ENCODE measurements at places on chromosomes 2 and 18. TPM values are rescaled to one million over a fixed set of nuclear protein-coding genes. Genes with fewer than 3 reads are reported as not detected.

The ZSCAN30 gene
- total RNA-seq, result 11.8 TPM

The LAMA1 gene
- 0.06 TPM for total RNA-seq

The MSTN gene
- total RNA-seq, result 2.1 TPM

The DSG3 gene
- not detected for total RNA-seq

DNA sequence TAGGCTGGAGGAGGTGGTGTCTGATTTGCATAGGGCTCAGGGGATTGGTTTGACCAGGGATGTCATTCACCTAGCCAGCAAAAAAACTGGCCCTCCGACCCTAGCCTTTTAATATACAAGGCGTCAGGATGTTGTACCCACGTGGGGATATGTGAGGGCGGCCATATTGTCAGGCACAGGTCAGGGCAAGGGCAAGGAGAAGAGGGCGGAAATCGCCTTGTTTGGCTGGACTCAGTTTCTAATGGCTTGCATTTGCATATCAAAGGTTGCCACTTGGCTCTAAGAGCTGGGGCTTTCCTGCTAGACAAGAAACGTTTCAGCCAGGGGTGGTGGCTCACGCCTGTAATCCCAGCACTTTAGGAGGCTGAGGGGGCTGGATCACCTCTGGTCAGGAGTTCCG lies 24.9 kb upstream of the PDCL3 start:
- DNase-seq, result no peak

GRCh38 chr18:44729631-44730101 lies 49.0 kb downstream of the SETBP1 start:
- no peak for DNase-seq

DNA sequence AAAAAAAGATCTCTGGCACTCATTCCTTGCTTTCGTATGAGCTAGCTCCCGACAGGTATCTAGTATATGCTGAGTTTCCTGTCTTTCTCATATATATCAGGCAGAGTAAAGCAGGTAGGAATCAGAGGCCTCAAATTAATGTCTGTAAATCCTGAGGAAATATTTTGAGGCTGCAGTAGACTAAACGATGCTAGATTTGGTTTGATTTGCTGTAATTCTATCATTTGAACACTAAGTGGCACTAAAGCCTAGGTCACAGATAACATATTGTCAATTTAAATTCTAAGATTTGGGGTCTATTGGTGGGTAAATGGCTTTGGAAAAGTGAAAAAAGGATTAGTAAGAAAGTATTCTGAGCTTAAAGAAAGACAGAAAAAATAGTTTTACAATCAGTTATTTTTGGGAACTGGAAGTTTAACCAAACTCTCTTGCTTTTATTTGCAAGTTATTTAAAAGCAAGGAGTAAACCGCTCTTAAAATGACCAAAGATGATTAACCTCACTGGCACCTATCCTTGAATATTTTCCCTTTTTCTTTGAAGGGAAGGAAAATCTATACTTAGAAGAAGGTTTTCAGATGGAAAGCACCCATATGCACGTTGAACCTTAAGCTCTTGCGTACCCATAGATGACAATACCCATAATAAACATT lies 37.6 kb upstream of the SLC4A10 start:
- no peak for DNase-seq

GRCh38 chr2:158269143-158269542 lies 167.5 kb downstream of the UPP2 start:
- DNase-seq, result no peak

DNA sequence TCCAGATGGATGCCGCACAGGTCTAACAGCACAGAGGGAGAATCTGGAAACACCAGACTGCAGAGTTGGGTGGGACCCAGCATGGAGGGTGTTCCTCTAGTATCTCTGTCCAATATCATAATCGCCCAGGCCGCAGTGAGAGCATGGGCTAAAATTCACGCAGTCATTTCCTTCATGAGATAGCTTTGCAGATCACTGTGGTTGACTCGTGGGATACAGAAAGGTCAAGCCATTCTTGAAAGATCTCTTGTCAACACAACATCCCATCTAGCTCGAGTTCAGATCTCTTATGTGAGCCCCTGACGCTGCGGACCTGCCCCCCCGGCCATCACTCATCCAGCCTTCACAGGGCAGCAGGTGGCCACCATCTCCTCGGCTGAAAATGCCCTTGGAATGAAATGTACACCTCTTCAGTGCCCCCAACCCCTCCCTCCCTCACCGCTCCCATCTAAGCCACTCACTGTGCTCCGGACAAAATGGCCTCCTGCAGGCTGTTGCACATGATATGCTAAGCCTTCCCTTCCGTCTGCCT lies 45.9 kb downstream of the FOSL2 start:
- DNase-seq, result no peak

GRCh38 chr2:191699341-191699945 lies 21.5 kb downstream of the NABP1 start:
- no peak for DNase-seq

- no peak for DNase-seq
These were observed 674.9 kb upstream of the FANCL start for GRCh38 chr2:58916063-58916462.

GRCh38 chr2:5482929-5483331 lies 209.3 kb upstream of the SOX11 start:
- no peak for DNase-seq

GRCh38 chr2:61978522-61978921 lies 73.0 kb downstream of the COMMD1 start:
- DNase-seq, result no peak

DNA sequence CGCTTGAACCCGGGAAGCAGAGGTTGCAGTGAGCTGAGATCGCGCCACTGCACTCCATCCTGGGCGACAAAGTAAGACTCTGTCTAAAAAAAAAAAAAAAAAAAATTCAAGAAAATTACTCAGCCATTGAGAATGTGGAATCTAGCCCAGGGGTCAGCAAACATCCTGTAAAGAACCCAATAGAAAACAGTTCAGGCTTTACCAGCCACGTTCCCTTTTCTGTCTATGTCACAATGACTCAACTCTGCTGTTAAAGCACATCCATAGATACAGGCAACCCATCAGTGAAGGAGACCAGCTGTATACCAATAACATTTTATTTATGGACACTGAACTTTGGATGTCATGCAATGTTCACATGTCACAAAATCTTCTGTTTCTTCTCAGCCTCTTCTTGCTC lies 435.6 kb upstream of the GYPC start:
- DNase-seq, result no peak

DNA sequence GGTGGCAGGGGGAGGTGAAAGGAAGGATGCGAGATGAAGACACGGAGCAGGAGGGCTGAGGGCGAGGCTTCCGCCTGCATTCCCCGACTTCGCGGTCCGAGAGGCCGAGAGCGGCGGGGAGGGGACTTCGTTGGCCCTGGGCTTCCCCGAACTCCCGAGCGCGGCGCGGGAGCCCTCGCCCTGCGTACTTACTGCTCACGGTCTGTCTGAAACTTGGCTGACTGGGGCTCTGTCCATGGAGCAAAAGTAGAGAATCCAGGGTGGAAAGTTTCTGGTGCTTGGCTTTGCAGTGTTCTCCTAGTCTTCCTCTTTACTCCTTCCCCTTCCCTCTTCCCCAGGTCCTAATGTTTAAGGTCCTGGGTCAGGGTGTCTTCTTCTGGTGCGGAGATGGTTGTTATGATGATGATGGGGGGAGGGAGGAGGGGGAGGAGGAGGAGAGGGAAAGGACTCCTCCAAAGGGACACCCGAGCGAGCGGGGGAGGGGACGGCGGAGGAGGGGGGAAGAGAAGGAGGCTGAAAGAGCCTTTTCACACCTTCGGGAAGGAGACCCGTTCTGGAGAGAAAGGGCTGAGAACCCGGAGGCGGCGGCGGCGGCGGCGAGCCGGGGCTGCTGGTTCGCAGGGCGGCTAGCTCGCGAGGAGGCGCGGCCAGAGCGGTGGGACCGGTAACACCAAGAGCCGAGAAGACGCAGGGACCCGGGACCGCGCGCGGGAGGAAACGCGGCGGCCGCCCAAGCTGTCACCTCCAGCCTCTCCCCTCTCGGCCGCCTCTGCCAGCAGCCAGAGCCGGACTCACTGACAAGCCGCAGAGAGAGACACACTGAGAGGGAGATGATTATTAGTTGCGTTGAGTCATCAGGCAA lies at the start of gene SATB2:
Gene SATB2, minus strand, starts transcription at position 793 of the 862 bp plus-strand sequence. CDS start 1,902 bp downstream, outside the sequence.
- peak; percentile 42 for DNase-seq

DNA sequence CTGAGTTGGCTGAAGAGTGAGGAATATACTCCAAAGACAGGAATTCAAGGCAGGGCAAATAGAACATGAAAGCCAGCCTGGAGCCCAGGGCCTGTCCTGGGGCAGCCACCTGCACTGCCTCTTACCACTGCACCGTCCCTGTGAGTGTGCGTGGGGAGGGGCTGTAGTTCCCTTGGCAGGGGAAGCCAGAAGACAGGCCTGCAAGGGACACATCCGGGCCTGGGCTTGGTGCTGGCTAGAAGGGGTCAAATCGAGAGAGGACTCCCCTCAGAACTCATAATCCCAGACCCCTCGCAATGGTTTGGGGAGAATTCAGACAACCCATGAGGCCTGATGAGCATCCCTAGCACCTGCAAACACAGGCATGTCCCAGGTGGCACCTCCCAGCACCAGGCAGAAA lies 87.0 kb downstream of the HDAC4 start:
- DNase-seq, result no peak

DNA sequence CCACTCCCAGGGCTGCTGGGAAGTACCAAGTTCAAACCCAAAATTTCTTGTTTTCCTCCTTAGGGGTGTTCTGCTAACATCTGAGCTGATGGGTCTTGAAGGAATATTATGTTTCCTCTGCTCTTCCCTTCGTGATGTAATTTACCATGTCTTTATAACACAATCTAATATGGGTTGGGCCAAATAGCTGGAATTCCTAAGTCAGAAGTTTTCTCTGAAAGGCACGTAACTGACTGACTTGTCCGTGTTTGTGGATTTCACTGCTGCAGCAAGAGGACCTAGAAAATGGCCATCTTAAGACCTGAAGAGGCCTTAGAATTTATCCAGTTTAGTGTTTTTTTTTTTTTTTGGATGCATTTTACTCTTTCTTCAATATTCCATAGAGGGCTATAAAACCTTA lies 256.7 kb downstream of the DCDC2C start:
- DNase-seq, result no peak

GRCh38 chr2:31140151-31140550 lies 1.9 kb upstream of the GALNT14 start:
- no peak for DNase-seq

DNA sequence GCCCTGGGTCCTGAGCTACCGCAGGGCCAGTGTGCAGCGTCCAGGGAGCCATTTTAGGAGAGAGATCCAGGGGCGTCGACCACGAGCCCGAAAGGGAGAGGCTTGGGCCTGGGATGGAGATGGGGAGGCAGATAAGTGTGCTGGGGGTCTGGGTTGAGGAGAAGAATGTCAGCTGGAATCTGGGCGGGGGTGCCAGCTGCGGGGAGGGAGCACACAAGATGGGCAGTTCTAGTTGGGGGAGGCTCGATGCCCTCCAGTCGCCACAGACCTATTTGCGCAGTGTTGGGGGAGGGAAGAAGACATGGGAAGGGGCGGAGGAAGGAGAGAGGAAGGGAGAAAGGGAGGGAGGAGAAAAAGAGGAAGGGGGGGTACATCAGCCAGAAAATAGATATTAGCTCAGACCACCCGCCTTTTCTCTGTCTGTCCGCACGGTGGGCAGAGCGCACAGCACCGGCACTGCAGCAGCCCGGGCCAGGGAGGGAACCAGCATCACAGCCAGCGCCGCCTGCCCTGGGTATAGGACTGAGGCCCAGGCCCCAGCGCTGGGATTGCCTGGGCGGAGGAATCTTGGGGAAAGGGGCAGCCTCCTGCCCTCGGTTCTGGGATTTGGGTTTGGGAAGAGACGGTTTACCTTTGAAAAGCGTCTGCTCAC lies 1.9 kb upstream of the HOXD11 start:
- DNase-seq, result no peak

DNA sequence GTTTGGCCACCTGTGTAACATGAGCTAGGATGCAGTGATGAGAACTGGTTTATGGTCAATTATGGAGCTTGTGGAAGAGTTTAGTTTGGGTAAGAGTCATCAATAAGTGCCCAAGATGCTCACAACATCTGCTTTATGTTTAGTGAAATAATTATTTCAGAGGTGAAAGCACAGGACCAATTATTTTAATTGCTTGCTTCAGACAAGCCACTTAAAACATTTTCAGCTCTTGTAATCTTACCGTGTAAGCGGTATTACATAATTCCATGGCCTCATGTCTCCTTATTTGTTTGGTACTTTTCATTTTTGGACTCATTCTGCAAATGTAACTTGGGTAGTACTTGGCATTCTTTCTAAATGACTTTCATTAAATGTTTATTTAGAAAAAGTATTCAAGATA lies 5.4 kb downstream of the B3GNT2 start:
- DNase-seq, result no peak

All from psoas muscle (tissue), 8 donors.